LNCaP clone FGC (cell line): ENCODE measurements at places on chromosomes 16 and 17.

DNA sequence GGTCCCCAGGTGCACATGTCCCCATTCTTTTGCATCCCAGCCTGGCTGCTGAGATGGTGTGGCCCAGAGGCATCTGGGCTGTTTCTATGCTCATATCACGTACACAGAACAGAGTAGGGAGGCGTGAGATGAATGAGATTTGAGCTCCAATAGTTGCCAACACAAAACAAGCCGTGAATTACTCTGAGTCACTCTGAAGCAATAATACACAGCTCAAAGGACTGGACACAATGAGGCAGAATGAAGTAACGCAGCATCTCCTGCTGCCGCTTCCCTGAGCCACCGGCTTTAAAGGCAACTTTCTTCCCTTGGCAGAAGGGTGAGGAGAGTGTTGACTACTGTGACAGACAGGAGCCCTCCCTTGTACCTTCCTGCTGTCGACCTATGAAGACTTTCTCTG is 33.9 kb upstream of the CLEC18B start:
- DNase-seq = no peak

- DNase-seq = no peak
These were observed 1.3 kb downstream of the C17orf58 start for GRCh38 chr17:67994817-67995569.

GRCh38 chr16:4915226-4915761 is 21.7 kb downstream of the PPL start:
- DNase-seq = no peak

GRCh38 chr16:976389-976931 is 5.1 kb upstream of the SOX8 start:
- DNase-seq = no peak

DNA sequence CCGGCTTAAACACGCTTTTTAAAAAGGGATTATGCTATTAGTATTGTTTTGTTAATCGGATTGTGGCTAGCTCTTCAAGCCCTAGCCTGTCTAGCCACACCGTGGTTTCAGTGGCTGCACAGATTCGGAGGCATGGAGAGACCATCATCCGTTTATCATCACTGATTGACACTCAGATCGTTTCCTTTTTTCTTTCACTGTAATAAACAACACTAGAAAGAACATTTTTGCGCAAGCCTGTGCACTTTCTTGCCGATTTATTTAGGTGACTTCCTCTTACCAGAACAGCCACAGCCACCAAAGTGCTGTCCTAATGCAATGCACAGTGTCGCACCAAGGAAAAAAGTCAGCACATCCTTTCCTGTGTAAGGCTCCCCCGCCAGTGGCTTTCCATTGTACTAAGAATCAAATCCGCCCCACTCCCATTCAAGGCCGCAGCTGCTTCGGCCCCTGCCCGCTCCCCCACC is 78.2 kb downstream of the CRISPLD2 start:
- no peak for DNase-seq

GRCh38 chr17:2176499-2177169 is 121.7 kb downstream of the HIC1 start:
- no peak for DNase-seq

- no peak for DNase-seq
These were observed 898.2 kb upstream of the GOT2 start for GRCh38 chr16:59632276-59632855.

GRCh38 chr16:2936436-2937011 is 24.8 kb downstream of the FLYWCH1 start:
- no peak for DNase-seq

DNA sequence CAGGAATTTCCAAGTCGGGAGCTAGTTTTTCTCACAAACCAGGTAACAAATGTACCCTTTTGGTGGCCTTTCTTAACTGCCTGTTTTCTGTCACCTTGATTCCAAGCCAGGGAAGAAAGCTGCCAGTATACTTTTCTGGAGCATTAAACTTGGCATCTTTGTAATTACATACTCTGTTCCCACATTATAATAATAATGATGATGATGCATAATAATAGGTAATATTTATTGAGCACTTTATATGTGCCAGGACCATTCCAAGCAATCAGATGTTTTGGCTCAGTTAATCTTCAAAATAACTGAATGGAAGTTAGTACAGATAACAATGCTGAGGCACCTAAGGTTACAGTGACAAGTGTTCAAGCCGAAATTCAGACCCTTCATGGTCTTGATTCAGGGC is 11.1 kb upstream of the PSMC5 start:
- no peak for DNase-seq

DNA sequence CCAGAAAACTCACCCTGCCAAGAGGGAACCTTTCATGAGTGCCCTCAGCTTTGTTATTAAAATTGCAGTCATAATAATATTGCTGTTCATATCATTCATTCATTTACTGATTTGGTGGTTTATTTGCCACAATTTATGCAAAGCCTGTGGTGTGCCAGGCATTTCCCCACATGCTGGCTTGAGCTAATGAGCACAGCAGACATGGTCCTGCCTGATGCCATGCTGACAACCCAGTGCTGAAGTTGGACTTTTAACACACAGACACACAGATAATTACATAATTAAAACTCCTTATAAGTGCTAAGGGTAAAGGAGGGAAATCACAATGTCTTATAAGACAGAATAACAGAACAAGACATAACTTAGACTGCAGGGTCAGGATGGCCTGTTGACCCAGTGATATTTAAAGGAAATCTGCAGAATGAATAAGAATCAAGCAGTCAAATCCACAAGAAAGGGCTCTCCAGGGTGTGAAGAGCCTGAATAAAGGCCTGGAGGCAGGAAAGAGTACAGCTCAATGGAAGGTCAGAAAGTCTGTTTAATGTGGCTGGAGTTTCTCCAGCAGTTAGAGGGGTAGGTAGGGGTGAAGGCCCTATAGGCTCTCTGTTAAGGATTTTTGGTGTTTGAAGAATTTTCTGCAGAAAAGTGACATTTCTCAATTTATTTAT is 196.9 kb upstream of the CDH11 start:
- DNase-seq = no peak

DNA sequence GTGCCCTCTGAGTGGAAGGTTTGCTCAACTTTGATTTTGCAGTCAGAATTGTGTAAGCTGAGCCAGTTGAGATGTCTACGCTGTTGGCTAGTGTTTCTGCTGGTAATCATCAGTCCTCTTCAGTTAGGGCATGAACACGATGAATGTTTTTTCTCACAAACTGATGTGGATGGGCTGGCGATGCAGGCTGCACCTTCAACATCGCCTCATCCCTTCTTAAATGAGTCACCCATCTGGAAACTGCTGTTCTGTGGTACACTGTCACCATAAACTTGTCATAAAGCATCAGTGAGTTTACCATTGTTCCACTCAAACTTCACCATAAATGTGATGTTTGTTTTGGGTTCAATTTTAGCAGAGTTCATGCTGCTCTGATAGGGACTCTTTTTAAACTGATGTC is 8.4 kb downstream of the C16orf95 start:
- no peak for DNase-seq
